ENCODE measurements at places on chromosomes 6 and 20. TPM values are rescaled to one million over a fixed set of nuclear protein-coding genes. Genes with fewer than 3 reads are reported as not detected.

KCNG1 gene
- polyA plus RNA-seq: 4.6 TPM

GJA10 gene
- not detected for polyA plus RNA-seq

ADGRF4 gene
- 0.12 TPM for polyA plus RNA-seq

MLIP gene
- 0.51 TPM for polyA plus RNA-seq

C2 gene
- polyA plus RNA-seq: 3.3 TPM

IER3 gene
- polyA plus RNA-seq: 23.3 TPM

PTK7 gene
- polyA plus RNA-seq: 242 TPM

HLA-DMB gene
- polyA plus RNA-seq: 80.3 TPM

NRSN1 gene
- polyA plus RNA-seq: 0.36 TPM

PROCR gene
- polyA plus RNA-seq: 7.2 TPM

LHFPL5 gene
- polyA plus RNA-seq: not detected

HSPA12B gene
- polyA plus RNA-seq: 13.1 TPM

PMEPA1 gene
- polyA plus RNA-seq: 21.3 TPM

GSTA2 gene
- 0.22 TPM for polyA plus RNA-seq

NMBR gene
- polyA plus RNA-seq: 0.40 TPM

GJA1 gene
- polyA plus RNA-seq: 63.3 TPM

ARHGAP40 gene
- 0.60 TPM for polyA plus RNA-seq

INSM1 gene
- not detected for polyA plus RNA-seq

MDFI gene
- 35.3 TPM for polyA plus RNA-seq

CCN6 gene
- 1.9 TPM for polyA plus RNA-seq

TRAPPC3L gene
- 0.36 TPM for polyA plus RNA-seq

NKAPL gene
- polyA plus RNA-seq: 2.9 TPM

ZNF341 gene
- 2.5 TPM for polyA plus RNA-seq

RALGAPA2 gene
- polyA plus RNA-seq: 17.4 TPM

TMEM151B gene
- 0.42 TPM for polyA plus RNA-seq

FAM83C gene
- polyA plus RNA-seq: 0.06 TPM

POM121L2 gene
- polyA plus RNA-seq: not detected

IFT52 gene
- polyA plus RNA-seq: 78.8 TPM

KCNK5 gene
- 9.0 TPM for polyA plus RNA-seq

TNFRSF6B gene
- 1.3 TPM for polyA plus RNA-seq

NAPB gene
- polyA plus RNA-seq: 18.6 TPM

BNIP5 gene
- 0.19 TPM for polyA plus RNA-seq

UBD gene
- 2.3 TPM for polyA plus RNA-seq

SLCO4A1 gene
- polyA plus RNA-seq: 2.3 TPM

BPIFA1 gene
- not detected for polyA plus RNA-seq

ZBTB46 gene
- 13.6 TPM for polyA plus RNA-seq

TPD52L1 gene
- 109 TPM for polyA plus RNA-seq

SNTA1 gene
- 9.8 TPM for polyA plus RNA-seq

MMP24 gene
- polyA plus RNA-seq: 1.6 TPM

RBCK1 gene
- polyA plus RNA-seq: 74.2 TPM

EEF1A2 gene
- polyA plus RNA-seq: 0.79 TPM

WRNIP1 gene
- polyA plus RNA-seq: 58.6 TPM

C6orf141 gene
- polyA plus RNA-seq: 0.58 TPM

MLN gene
- 1.4 TPM for polyA plus RNA-seq

RCAN2 gene
- polyA plus RNA-seq: 27.8 TPM

CST5 gene
- polyA plus RNA-seq: 0.47 TPM

SNAP91 gene
- 0.54 TPM for polyA plus RNA-seq

RAET1L gene
- not detected for polyA plus RNA-seq

TBXT gene
- not detected for polyA plus RNA-seq

STMND1 gene
- polyA plus RNA-seq: 0.25 TPM

HNF4A gene
- 36.8 TPM for polyA plus RNA-seq

IL17F gene
- 0.32 TPM for polyA plus RNA-seq

NEU1 gene
- polyA plus RNA-seq: 69.0 TPM
